ENCODE measurements at places on chromosomes 5 and 9. TPM values are rescaled to one million over a fixed set of nuclear protein-coding genes. Genes with fewer than 3 reads are reported as not detected.
A peak's percentile ranks its signal among the peaks of the same experiment; 100 is the strongest.

GRCh38 chr9:7169717-7170389, 412.1 kb downstream of the KDM4C start:
- peak; percentile 7 for DNase-seq

GRCh38 chr9:14270358-14271092, 43.4 kb downstream of the NFIB start:
- peak; percentile 21 for DNase-seq

Gene FCN1
- total RNA-seq: not detected

DNA sequence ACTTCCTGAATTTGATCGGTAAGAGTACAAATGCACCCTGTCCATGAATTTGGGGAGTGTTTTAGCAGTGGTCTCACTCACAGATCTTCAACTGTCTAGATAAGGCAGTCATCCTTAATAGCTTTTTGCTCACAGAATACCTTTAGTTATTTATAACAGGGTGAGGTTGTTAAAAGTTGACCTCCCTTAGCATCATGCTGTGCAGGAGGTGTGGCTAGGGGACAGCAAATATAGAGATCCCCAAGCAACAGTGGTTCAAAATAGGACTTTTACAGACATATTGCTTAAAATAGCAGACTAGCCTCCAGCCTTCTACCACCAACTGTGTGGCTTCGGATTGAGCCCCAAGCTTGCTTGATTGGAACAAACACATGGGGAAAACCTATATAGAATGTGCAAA, 724.4 kb downstream of the TLE1 start:
- no peak for DNase-seq

DNA sequence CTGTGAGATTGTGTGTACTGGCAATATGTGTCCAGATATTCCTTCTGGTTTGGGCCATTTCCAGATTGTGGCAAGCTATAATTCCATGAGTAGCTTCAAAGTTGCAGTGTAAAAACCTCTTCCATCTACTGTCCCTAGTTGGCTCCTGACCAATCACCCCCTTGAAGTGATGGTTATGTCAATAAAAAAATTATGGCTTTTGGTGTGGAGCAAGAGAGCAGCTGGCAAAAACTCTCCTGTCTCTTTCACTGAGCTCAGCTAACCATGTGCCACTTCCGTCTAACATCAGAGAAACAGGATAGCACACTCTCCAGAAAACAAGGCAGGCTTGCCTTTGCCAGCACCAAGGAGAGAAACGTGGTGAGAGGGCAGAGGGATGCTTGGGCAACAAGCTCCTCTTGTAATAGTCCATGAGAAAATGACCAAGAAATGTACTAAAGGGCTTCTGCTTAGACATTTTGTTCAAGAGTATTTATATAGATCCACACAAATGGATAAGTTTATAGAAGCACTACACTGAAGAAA, 914.4 kb upstream of the SEMA6A start:
- DNase-seq: no peak

DNA sequence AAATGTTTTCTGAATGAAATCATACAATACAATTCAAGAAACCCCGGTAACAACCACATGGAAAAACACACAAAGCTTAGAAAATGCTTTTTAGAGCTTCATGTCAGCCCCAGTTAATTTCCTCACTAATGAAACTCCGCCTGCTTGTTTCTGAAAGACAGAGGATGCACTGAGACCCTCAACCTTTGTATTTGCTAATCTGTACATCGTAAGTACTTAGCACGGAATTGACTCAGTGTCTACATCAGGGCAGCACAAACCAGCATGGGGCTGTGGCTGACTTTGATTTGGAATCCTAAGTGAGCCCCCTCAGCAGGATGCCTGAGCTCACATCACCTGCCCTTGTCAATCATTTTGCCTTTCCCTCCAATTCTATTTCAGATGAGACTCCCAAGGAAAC, 499.1 kb upstream of the MPDZ start:
- DNase-seq: no peak

DNA sequence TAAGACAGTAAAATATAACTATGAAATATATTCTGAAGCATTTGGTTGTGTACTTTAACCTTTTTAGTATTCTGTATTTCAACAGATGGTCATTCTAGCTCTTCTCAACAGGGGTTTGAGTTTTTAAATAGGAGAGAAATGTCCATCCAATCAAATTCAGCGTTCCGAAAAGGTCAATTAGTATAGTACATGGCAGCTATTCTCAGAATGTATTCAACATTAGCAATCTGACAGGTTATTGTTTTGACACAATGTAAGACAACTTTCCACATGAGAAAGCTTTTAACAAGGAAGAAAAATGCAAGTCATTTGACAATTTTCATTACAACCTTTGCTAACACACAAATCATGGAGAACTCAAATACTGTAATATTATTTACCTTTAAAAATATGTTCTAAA, 996.3 kb upstream of the CDH10 start:
- no peak for DNase-seq

- DNase-seq: peak; percentile 79
These were observed 210.7 kb upstream of the SLC24A2 start for GRCh38 chr9:19999491-20000057.

Gene LOX
- 100 TPM for total RNA-seq

- no peak for DNase-seq
These were observed 894 bp downstream of the FST start for GRCh38 chr5:53481159-53481886.

- DNase-seq: no peak
These were observed 11.7 kb downstream of the MLLT3 start for GRCh38 chr9:20610591-20610990.

Gene CDH18
- not detected for total RNA-seq

Gene CXXC5
- total RNA-seq: 36.1 TPM

- DNase-seq: peak; percentile 85
These were observed 22.5 kb upstream of the PTPN3 start for GRCh38 chr9:109520475-109521132.

DNA sequence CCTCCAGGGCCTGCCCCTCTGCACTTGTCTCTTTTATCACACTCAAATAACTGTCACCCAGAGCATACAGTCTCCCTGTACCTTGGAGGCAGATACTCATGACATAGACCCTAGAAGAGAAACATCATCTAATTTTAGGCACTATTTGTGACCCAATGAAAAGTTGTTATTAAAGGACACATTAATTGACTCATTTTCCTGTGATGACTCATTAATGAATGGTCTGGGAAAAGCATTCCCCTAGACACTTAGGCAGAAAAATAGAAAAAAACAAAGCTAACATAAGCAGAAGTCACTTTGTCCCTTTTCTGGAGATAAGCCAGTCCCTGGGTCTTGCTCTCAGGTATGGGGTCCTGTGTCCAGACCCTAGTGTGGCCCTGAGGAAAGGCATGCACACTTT, 15.0 kb downstream of the TRPC7 start:
- peak; percentile 4 for DNase-seq

Gene BTNL3
- total RNA-seq: not detected

GRCh38 chr9:13411791-13412190, 132.3 kb upstream of the MPDZ start:
- DNase-seq: no peak

Gene DOK3
- total RNA-seq: 2.0 TPM

DNA sequence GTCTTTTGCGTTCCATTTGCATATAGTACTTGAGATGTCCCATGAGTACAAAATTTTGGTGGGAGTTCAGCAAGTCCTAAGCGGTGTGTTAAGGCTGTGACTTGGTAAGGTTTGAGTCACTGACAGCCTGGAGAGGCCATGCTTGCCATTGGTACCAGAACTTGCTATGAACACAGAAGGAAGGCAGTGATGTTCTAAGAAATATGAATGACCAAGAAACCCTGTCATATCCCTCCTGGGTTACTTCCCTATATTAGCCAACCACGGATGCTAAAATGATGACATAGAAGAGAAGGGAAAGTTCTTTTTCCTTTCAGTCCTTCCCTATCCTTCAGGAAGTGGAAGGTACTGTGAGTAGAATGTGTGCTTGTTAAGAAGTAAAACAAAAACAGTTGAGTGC, 136.7 kb downstream of the GCNT1 start:
- DNase-seq: no peak

DNA sequence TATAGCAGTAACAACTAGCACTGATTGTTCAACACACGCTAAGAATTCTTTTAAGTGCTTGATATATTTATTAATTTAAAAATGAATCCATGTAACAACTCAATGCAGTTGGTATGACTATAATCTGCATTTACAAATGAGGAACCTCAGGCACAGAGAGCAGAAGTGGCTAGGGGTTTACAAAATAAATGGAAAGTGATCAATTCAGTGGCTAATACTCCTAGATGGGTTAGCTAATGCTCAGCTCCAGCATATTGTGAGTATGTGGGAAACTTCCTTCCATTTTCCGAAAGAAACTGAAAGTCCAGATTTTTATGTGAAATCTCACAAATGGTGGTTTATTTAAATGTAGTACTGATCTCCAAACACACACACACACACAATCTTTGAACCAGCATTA, 128.0 kb downstream of the RFX3 start:
- DNase-seq: no peak

Gene PDE6A
- total RNA-seq: 0.05 TPM

- DNase-seq: peak; percentile 65
These were observed 4.3 kb downstream of the GFM2 start for GRCh38 chr5:74762599-74762998.

Data from dermis blood vessel endothelial cell (primary cell).